ENCODE measurements at places on chromosomes 7 and 10.

DNA sequence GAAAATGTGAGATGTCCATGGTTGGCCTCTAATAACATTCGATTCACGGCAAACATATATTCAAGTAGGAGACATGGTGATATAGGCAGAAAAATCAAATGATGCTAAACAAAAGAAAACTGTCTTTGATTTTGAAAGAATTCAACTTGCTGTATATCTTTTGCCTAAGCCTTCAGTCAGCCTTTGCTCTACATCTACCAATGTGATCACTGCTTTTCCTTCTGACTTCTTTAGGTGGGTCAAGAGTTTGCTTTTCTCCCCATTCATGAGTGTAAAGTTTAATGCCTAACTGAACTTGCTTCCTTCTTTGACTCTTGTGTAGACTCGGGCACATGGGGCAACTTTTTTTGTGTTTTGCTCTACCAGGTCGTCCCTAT lies 417 bp upstream of the HIF1AN start:
- DNase-seq = no peak

GRCh38 chr10:63227207-63227895 lies 94.2 kb downstream of the NRBF2 start:
- no peak for DNase-seq

DNA sequence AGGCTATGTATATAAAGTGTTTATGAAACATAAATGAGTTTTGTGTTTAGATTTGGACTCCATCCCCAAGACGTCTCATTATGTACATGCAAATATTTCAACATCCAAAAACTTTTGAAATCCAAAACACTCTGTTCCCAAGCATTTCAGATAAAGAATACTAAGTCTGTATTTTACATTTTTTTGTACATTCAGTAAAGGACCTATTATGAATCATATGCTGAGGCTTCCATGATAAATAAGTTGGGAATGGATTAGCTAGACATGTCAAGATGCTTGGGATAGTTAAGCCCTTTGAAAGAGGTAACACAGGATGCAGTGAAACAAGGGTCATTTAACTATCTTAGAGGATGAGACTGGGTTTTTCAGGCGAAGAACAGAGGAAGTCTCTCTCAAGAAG lies 262.9 kb downstream of the SNX13 start:
- no peak for DNase-seq

GRCh38 chr10:10598297-10598696 lies 419.4 kb upstream of the CELF2 start:
- no peak for DNase-seq

DNA sequence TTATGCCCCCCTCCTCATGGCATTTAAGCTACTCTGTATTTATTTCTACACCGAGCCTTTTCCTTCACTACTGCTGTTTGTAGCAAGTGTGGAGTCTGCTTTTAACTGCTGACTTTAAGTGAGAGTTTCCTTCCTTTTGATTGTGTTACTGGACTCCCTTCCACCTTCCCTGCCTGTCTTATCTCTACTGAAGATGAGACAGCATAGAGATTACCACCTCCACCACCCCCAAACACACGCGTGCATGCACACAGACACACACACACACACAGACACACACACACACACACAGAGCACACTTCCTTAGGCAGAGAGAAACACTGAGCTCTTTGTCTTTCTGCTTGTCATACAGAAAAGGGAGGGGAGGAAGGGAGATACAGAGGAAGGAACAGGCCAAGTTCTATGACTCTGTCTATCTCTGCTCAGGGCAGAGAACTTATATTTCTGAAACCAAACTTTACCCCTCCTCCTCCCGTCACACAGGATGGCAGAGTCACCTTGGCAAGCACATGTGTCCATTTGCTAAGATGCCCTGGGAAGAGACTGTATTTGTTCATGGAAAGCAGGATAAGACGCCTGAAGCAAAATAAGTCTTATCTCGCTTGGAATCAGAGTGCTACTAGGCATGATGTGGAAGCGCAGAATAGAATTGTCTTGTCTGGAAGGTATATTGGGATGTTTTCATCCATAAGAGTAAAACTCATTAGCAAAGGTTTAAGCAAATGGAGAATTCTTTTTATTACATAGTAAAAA lies 81.8 kb upstream of the CAV2 start:
- DNase-seq = no peak

DNA sequence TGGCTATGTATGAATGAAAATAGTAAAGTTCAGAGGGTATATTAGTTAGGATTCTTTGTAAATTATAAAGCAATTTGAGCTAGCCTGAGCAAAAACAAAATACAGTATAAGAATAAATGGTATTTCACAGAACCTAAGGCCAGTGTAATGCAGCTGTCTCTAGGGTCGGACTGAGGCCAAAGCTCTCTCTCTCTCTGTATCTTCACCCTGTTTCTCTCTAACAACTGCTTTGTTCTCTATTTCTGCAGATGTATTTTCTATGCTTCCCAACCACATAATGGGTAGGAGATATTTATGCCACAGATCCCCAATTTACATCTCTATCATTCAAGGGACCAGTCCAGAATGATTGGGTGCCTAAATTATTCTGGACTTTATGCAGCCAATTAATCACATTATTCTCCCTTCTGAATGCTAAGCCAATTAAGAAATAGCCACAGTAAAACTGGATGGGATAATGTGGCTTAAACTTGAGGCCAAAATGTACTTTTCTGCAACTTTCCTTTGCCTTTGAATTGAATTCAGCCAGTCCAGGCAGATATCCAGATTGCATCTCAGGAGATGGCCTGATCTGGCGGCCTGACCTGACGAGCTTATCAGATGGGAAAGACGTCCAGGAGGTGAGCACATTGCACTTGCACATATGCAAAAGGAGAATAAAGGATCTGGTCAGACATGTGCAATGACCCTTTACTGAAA lies 24.6 kb upstream of the IMMP2L start:
- no peak for DNase-seq

DNA sequence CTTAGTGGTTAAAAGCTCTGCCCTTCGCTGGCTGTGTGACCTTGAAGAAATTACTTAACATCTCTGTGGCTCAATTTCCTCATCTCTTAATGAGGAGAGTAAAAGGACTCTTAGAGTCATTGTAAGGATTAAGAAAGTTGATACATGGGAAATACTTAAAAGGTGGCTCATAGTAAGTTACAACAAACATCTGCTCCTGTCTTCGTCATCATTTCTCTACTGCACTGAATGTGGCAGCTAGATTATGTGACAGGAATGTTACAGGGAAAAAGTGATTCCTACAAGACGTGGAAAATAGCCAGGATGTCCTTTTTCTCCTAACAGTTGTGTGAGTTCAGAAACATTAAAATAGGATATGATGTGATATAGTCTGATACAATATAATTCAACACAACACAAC lies 184.7 kb downstream of the FRMD4A start:
- DNase-seq = no peak

DNA sequence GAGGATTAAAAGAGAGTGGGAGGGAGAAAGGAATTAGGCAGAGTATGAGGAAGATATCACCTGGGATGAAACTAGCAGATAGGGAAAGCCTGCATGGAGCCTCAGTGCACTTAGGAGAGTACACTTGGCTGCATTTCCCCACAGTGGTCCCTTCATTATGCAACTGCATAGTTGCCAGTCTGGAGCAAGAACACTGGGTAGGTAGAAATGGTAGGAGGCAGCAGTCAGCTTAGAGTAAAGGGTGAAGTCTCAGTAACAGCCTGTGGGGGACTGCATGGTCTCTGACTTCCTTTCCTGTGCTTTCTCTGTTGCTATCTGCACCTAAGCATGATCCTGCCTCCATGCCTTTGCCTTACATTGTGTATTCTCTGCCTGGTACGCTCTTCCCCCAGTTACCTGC lies 14.0 kb upstream of the PCGF5 start:
- no peak for DNase-seq

DNA sequence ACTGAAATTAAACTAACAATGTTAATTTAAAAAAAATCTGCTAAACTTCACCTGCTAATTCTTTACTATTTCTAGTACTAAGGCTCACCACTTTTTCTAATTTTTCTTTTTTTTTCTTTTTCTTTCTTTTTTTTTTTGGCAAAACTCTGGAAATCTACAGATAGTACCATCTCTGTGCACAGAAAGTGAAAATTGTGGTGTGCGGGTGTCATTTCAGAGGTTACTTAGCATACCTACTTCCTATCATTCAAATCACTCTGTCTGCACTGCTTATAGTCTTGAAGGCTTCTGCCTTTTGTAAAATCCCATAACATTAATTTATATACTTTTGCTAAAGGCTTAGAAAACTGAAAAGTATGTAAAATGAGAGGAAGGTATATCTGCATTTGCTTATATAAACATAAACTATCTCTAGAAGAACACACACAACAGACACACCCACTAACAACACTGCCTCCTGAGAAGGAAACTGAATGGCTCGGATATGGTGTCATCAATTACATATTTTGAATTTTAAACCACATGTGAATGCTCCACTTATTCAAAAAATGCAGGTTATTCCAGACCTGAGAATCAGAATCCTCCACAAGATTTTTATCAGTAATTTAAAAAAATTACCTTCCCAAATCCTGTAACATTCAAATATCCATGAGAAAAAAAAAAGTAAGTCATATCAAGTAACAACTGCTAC lies 229.5 kb downstream of the PARD3 start:
- no peak for DNase-seq

GRCh38 chr10:128221117-128221516 lies 94.9 kb upstream of the MKI67 start:
- DNase-seq = no peak

DNA sequence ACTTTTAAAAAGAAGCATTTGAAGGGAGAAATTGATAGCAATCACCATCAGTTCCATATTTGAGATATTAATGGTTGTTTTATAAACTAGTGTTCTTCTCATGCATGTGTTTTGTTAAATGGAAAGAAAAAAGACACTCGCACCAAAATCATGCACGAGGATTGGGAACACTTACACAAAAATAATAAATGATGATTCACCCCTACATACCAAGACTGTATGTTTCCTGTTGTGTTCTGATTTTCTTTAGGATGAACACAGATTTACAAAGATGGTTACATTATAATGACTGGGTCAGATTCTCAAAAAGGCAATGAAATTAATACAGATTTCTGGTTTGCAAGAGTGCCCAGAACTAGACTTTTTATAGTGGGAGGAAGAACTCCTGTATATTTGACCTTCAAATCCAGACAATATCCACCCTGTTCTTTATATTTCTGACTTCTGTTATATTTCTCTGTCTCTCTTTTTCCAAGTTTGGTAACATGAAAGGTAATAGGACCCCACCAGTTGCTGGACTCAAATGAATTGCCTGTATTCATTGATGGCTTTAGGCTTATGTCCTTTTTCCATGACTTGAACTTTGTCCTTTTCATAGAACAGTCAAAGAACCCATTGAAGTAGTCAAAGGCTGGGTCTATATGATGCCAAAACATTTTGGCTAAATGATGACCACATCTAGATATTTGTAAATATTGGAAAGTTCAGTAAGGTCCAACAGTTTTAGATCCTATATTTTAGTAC lies 54.4 kb downstream of the SEMA3A start:
- no peak for DNase-seq

Data from hematopoietic multipotent progenitor cell treated with erythropoietin and hydrocortisone succinate and interleukin-3 and kit ligand, for 15 days (in vitro differentiated cells).